Germinal center (tissue), 1 donor: ENCODE measurements at places on chromosomes 6 and 20.
A peak's percentile ranks its signal among the peaks of the same experiment; 100 is the strongest.

GRCh38 chr6:21931641-21932335, 338.2 kb downstream of the SOX4 start:
- DNase-seq = no peak

GRCh38 chr6:152220786-152221185, 413.3 kb downstream of the ESR1 start:
- DNase-seq = no peak

DNA sequence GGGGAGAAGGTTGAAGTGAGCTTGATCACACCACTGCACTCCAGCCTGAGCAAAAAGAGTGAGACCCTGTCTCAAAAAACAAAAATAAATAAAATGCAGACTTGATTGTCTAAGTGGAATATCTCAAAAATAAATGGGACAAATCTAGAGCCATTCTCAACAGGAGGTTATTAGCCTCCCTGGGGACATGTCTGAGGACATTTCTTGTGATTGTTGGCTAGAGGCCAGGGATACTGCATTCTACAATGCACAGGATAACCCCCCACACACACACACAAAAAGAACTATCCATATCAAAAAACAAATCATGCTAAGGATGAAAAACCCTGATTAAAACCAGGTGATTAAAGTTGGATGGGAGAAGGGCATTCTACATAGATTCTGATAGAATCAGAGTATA, 37.5 kb downstream of the FAM217A start:
- no peak for DNase-seq

- no peak for DNase-seq
Measured at GRCh38 chr20:36116807-36117441, 37.6 kb upstream of the EPB41L1 start.

- no peak for DNase-seq
Measured at GRCh38 chr6:150269857-150270223, 99.0 kb upstream of the IYD start.

GRCh38 chr6:33088258-33088930, 12.6 kb downstream of the HLA-DPB1 start:
- no peak for DNase-seq

GRCh38 chr6:106939848-106940247, 34.7 kb downstream of the CD24 start:
- DNase-seq = peak; percentile 30

DNA sequence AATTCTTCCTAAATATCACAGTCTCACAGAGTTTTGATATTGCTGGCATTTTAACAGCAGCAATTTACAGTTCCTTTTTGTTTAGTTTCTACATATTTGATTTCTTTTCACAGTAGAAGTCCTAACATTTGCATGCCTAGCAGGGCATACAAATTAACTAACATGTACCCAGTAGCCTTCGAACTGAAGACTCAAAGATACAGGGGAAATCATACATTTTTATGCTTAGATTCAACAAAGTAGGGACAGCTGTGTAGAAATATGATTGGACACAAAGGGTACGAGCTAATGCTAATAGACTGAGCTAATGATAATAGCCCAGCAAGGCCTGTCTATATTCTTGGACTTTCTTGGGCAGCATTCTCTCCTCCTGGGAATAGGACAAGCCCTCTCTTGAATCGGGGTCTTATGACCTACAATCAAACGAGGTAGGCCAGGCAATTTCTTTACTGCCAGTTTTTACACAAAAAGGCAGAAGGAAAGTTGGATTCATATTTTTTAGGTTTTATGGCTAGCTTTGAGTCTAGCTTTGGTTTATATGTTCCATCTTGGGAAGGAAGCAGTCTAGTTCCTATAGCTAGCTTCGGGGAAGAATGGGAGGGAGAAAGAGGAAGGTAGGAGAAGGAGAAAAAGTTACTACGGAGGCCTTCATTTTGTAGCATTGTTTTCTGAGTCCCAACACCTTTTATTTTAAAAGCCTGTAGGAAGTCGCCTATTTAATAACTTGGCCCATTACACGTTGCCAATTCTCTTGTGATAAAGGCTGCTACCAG, 115.8 kb downstream of the HFE start:
- no peak for DNase-seq

- DNase-seq = no peak
Measured at GRCh38 chr6:2523061-2523460, 227.7 kb downstream of the MYLK4 start.

- no peak for DNase-seq
Measured at GRCh38 chr6:87907521-87907920, 140.1 kb upstream of the SPACA1 start.

GRCh38 chr6:135231469-135231844, 50.3 kb downstream of the MYB start:
- DNase-seq = no peak

GRCh38 chr6:131172222-131172621, 37.0 kb downstream of the AKAP7 start:
- DNase-seq = no peak

- DNase-seq = no peak
Measured at GRCh38 chr6:163547287-163547686, 132.8 kb downstream of the QKI start.
